ENCODE measurements at places on chromosomes 2 and 18. TPM values are rescaled to one million over a fixed set of nuclear protein-coding genes. Genes with fewer than 3 reads are reported as not detected.
A peak's percentile ranks its signal among the peaks of the same experiment; 100 is the strongest.

Gene WDFY1
- total RNA-seq = 29.0 TPM

- no peaks in the 10 kb centered on the region for H3K36me3 ChIP-seq
- no peak overlapping the region for H3K4me3 ChIP-seq
- H3K27me3 ChIP-seq = no peaks in the 10 kb centered on the region
- no peaks in the 10 kb centered on the region for H3K4me1 ChIP-seq
- no peak overlapping the region for H3K27ac ChIP-seq
Observed at GRCh38 chr2:194883711-194884110, 773.3 kb upstream of the SLC39A10 start.

Gene CAVIN2
- total RNA-seq = 5.8 TPM

Gene LOXHD1
- total RNA-seq = 1.3 TPM

Gene SCN9A
- total RNA-seq = 3.9 TPM

DNA sequence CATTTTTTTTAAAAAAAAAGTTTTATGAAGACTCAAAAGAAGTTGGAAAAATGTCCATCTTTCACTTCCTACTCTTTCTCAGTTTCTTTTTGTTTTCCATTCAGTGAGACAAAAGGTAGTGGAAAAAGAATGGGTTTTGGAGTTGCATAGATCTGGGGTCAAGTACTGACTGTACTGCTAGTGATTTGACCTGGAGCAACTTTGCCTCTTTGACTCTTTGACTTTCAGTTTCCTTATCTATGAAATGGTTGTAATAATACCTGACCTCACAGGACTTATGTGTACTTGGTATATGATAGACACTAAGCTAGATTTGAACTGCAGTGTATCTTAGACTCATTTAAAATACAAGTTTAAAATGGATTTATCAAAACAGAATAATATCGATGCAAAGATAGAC, 3.5 kb upstream of the KCNE4 start:
- no peaks in the 10 kb centered on the region for H3K36me3 ChIP-seq
- H3K4me1 ChIP-seq = peaks cover 48% of the 10 kb centered on the region
- H3K27me3 ChIP-seq = no peaks in the 10 kb centered on the region
- no peak overlapping the region for H3K4me3 ChIP-seq

Gene STON1
- total RNA-seq = 41.4 TPM

GRCh38 chr2:27049422-27050280, 1.8 kb upstream of the AGBL5 start:
- H3K27ac ChIP-seq = peak overlapping the region; percentile 92
- no peak for DNase-seq
- peaks cover 18% of the 10 kb centered on the region for H3K36me3 ChIP-seq

Gene UGT1A6
- 65.6 TPM for total RNA-seq

DNA sequence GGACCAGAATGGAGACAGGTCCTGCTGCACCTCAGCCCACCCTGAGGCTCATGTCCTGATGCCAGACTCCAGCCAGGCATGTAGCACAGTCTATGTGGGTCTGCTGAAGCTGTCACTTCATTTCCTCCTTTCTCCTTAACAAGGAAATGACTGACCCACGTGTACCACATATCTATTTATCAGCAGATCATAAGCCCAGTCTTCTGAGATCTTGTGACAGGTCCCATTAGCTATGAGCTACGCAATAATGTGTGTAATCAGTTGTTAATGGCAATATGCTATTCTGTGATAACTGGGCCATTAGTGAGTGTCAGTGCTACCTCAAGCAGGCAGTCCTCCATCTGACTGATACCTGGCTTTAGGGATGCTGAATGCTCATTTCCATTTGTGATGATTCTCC, 615.3 kb downstream of the BCL11A start:
- no peak overlapping the region for H3K4me3 ChIP-seq
- DNase-seq = no peak
- no peaks in the 10 kb centered on the region for H3K4me1 ChIP-seq
- H3K36me3 ChIP-seq = no peaks in the 10 kb centered on the region
- no peaks in the 10 kb centered on the region for H3K27me3 ChIP-seq
- no peak overlapping the region for H3K27ac ChIP-seq

GRCh38 chr2:85033388-85033787, 62.4 kb downstream of the KCMF1 start:
- no peak for DNase-seq
- H3K27me3 ChIP-seq = no peaks in the 10 kb centered on the region
- H3K4me1 ChIP-seq = no peaks in the 10 kb centered on the region
- no peak overlapping the region for H3K27ac ChIP-seq
- peaks cover 81% of the 10 kb centered on the region for H3K36me3 ChIP-seq

All from stomach (tissue), 19 donors.